Stimulated activated CD8-positive, alpha-beta memory T cell treated with anti-CD3 and anti-CD28 coated beads, Interleukin-4, amount 100 ng/mL, for 1 hour (primary cell): ENCODE measurements at places on chromosomes 4 and X.

- DNase-seq = no peak
Observed at GRCh38 chr4:17851959-17852358, 41.2 kb downstream of the NCAPG start.

DNA sequence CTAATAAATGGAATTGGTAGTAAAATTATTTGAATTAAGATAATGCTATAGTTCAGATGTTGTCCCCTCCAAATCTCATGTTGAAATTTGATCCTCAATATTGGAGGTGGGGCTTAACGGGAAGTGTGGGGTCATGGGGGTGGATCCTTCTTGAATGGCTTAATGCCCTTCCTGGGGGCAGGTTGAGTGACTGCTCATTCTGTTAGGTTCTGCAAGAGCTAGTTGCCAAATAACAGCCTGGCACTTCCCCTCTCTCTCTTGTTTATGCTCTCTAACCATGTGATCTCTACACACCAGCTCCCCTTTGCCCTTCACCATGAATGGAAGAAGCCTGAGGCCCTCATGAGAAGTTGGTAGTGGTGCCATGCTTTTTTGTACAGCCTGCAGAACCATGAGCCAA, 724.8 kb upstream of the FTHL17 start:
- no peak for DNase-seq

DNA sequence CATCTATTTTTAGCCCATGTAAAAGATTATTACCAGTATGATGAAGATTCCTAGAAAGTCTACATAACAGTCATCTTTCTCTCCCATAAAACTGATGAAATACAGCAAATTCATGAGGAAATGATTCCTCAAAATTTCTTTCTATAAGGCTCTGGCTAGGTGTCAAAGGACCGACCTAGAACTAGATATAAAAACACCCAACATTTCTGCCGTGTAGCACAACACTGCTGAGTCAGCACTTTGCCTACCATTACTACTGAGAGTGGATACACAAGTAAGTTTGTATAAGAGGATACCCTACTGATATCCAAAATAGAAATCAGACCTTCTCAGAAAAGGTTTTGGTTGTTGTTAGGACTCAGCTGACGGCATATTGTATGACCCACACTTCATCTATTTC, 24.7 kb downstream of the TMEM47 start:
- no peak for DNase-seq

GRCh38 chr4:177010418-177010817, 217.7 kb upstream of the VEGFC start:
- no peak for DNase-seq

DNA sequence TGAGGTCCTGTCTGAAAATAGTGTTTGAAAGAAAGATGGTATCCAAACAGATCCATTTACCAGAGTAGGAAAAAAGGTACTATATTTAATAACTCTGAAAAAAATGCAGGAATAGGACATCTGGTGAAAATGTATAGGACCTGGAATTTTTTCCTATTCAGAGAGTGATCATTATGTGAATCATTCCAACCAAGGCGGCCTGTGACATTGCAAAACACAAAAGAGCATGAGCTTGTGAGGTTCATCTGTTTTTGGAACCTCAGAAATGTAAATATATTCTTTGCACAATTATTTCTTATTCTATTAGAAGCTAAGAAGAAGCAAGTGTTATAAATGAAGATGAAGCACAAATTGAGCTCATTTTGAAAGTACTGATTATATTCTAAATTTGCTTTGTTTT, 2.0 kb downstream of the C4orf51 start:
- DNase-seq = no peak

GRCh38 chrX:4239650-4240540, 526.4 kb upstream of the PRKX start:
- DNase-seq = no peak

DNA sequence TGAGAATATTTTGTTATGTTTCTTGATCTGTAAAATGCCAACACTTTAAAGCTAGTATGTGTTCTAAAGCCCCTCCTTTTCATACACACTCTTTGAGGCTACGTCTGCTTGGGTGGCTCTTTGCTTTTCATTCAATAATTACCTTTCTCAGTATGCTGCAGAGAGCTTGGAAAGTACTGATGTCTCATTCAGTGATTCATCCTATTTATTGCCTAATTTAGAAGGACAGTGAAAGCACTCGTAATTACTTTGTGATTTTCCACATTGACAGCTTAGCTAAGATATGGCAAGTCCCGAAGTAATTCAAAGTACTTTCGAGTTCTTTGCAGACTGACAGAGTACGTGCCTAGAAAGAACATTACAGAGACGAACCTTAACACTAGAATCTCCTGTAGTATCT, 57.2 kb downstream of the BMP15 start:
- DNase-seq = no peak

GRCh38 chr4:160184884-160185283, 1082.0 kb downstream of the RAPGEF2 start:
- DNase-seq = no peak
